ENCODE measurements at places on chromosomes 11 and 22.

DNA sequence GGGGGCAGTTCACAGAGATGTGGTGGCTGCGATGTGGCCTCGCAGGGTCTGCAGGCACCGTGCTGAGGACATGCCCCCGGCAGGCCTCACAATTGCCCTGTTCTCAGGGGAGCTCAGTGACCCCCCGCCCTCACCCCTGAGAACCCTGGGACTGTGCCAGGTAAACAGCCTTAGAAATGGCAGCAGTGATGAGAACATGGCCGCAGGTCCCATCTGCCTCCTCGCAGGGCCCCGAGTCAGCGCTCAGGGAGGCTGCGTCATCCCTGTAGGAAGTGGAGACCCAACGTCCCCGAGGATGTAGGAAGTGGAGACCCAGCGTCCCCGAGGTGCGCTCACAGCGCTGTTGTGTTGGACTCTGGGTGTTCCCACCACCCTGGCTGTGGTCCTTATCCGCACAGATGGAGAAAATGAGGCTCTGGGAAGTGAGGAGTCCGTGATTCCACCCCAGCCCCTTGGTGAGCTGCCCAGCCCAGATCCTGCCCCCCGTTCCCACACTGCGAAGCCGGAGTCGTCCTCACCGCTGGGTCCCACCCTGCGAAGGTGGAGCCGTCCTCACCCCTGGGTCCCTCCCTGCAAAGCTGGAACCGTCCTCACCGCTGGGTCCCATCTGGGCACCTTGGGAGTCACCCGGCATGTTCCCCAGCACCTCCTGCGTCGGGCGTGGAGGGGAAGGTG lies 1086.8 kb downstream of the BRD1 start:
- no peak for DNase-seq

GRCh38 chr11:18332302-18332701 lies 9.9 kb downstream of the GTF2H1 start:
- no peak for DNase-seq

DNA sequence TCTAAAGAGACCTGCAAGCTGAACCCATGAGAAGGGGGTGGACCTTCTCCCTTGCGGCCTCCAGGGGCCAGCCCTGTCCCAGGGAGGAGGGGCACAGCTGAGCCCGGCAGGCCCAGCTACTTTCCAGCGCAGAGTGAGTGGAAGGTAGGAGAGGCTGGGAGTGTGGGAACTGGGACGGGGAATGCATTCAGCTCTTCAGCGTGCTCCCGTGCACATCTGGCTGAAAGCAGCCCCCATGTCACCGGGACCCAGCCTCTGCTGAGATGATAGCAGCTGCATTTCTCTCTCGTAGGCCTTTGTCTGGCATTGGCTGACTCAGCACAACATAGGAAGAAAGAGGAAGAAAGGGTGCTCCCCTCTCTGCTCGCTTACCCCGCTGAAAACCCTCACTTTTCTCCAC lies 951.5 kb downstream of the TBC1D22A start:
- no peak for DNase-seq

- DNase-seq, result peak; percentile 38
Measured at GRCh38 chr11:61429346-61429690, 457 bp downstream of the CPSF7 start.

DNA sequence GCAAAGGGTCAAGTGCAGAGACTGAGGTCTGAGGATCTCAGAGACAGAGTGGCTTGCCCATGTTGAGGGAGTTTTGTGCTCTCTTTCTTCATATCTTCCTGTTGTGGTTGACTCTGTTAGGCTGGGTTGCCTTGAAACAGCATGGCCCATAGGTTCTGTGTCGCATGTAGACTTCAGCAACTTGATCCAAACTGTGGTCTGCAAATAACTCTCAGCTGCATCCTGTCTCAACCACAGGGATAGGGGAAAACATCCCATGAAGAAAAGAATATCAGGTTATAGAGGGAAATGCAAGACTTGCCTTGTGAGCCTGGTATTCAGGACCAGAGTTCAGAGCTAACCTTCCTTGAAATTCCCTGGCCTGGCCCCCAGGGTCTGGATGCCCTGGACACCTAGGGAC lies 69.4 kb downstream of the FLI1 start:
- DNase-seq, result no peak

DNA sequence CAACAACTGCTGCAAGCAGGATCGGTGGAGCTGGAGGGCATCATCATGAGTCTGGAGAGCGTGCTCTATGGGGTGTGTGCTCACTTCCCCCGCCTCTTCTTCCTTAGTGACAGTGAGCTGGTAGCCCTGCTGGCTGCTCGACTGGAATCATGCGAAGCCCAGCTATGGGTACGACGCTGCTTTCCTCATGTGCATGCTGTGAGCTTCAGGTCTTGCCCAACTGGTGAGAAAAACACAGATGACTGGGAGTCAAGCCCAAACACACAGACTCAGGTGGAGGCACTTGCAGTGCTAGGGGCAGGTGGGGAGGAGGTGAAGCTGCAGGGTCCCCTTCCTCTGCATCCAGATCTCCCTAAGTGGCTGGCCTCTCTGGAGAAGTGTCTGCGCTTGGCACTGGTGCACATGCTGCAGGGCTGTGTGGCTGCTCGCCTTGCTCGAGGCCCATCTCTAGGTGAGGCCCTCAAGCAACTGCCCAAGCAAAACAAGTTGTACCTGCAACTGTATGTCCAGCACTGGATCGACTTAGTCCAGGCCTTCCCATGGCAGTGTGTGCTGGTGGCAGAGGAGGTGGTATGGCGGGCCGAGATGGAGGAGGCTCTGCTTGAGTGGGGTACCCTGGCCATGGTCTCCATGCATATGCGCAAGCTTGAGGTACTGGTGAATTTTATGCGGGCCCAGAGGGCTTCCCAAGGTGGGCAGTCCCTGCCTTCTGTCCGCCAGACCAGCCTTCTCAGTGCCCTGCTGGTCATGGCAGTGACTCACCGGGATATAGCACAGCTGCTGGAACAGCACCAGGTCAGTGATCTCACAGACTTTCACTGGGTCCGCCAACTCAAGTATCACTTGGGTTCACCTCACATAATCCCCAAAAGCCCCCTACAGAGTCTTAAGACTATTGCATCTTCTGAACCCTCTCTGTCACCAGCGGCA lies 48.1 kb downstream of the DNHD1 start:
- DNase-seq, result no peak

DNA sequence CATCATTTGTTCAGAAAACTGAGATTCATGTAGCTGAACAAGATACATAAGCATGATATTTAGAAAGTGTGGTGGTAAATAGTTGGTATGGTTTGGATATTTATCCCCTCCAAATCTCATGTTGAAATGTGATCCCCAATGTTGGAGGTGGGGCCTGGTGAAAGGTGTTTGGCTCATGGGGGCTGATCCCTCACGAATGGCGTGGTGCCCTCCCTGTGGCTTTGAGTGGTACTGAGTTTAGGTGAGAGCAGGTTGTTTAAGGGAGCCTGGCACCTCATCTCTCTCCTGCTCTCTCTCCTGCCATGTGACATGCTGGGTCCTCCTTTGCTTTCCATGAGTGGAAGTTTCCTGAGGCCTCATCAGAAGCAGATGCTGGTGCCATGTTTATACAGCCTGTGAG lies 48.1 kb downstream of the NXPE1 start:
- DNase-seq, result no peak

- no peak for DNase-seq
Measured at GRCh38 chr11:98059488-98059887, 961.3 kb upstream of the CNTN5 start.
